ENCODE measurements at places on chromosomes 11 and 22.

- no peak for DNase-seq
These were observed 50.9 kb downstream of the ENDOD1 start for GRCh38 chr11:95140397-95141033.

- DNase-seq = no peak
These were observed 44.6 kb downstream of the LIF start for GRCh38 chr22:30201945-30202344.

DNA sequence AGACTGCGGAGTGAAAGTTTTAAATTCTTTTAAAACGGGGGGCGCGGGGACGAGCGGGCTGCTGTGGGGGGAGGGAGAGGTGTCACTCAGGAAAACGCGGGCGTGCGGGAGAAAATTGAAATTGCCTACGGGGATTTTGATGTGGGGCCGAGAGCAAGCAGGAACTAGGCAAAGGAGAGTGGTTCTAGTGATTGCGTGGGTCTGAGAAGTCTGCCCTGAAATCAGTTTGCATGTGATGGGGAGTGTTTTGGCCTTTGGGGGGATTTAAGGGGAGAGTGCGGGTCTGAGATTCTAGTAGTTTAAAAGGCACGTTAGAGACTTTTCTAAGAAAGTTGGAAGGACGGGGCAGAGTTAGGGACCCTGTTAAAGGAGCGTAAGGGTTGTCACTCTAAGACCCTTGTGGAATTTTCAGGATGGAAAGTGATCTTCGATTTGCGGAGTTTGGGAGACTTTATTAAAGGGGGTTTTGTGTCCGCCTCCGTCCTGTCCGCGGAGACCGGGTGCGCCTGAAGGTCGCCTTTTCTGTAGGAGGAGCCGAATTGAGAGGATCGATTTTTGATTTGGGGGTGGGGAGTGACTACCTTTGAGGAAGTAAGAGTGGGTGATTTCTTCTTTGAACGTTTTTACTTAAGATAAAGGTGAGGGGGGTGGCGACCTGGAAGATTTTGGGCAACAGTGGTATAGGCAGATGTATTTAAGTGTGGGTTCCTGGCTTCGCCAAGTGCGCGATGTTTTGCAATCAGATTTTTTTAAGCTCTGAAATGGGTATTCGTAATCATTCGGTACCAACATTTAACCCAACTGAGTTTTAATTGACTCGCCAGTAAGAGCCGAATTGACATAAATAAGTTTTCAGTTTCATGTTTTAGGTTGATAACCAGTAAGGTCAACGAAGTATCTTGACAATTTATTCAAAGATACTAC, 1.1 kb downstream of the EED start:
- peak; percentile 2 for DNase-seq

GRCh38 chr11:17506314-17506713, 29.7 kb upstream of the ABCC8 start:
- no peak for DNase-seq

DNA sequence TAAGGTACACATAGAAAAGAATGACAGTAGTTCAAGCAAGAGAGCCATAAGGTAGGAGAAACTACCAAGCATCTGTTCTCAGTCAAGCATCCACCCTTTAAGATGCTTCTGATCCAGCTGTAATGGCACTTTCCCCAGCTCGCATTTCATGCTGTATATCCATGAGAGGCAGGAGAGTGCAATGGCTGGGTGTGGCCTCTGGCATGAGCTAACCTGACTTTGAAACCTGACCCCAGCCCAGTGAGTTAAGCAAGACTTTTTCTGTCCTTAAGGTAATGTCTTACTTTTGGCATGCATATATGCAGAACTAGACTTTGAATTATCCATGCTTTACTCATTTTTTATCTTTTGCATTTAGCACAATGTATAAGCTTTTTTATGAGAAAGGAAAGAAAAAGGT, 79.8 kb upstream of the CNTN5 start:
- no peak for DNase-seq

- no peak for DNase-seq
These were observed 49.0 kb upstream of the SERPIND1 start for GRCh38 chr22:20724676-20725454.

DNA sequence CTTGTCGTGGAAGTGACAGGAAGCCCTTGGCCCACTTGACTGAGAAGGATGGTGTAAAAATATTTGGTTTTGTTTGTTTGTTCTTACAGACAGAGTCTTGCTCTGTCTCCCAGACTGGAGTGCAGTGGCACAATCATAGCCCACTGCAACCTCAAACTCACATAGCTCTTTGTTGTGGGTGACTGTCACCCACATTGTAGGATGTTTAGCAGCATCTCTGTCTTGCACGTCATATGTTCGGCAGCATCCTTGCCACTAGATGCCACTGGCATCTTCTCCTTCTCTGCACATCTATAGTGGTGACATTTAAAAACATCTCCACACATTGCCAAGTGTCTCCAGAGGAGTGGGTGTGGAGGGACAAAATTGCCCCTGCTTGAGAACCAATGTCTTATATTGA, 56.8 kb downstream of the PRR5L start:
- peak; percentile 42 for DNase-seq

- no peak for DNase-seq
These were observed 212.0 kb upstream of the CHORDC1 start for GRCh38 chr11:90434858-90435257.

GRCh38 chr11:28756977-28757376, 648.8 kb downstream of the METTL15 start:
- DNase-seq = no peak

DNA sequence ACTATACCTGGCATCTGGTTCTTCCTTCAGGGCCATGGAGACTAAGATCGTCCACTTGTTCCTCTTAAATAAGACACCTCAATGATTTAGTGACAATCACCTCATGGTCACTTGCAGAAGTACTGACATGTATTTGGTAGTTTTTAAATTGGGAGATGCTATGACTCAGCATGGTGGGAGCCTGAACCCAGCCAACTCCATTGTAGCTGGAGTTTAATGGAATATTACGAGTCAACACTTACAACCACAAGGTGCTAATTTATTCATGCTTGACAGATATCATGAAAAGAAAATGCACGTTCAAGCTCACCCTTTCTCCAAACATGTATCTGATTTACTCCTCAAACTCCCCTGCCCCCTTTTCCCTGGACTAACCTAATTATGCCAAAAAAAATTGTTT, 16.6 kb upstream of the APOL3 start:
- DNase-seq = no peak

GRCh38 chr22:46773076-46773475, 10.6 kb downstream of the TBC1D22A start:
- DNase-seq = no peak

- DNase-seq = no peak
These were observed 64.1 kb downstream of the ME3 start for GRCh38 chr11:86608251-86608799.

DNA sequence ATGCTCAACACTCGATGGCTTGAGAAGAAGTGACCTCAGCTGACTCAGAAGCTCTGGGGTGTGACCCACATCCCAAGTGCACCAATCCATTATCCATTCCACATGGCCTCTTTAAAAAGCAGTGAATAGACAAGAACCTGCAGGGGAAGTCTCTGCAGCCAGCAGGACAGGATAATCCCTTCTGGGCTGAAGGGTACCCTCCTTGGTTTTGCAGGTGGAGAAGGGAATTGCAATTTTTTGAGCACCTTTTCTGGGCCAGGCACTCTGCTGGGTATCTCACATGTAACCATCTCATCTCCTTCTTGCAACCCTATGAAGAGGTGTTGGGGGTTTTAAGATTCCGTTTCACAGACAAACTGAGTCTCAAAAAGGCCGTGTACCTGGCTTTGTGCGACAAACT, 76.6 kb downstream of the MYO18B start:
- DNase-seq = no peak

GRCh38 chr11:75277211-75277805, 36.7 kb downstream of the TPBGL start:
- no peak for DNase-seq

GRCh38 chr11:104678408-104678807, 219.9 kb downstream of the CASP12 start:
- no peak for DNase-seq

DNA sequence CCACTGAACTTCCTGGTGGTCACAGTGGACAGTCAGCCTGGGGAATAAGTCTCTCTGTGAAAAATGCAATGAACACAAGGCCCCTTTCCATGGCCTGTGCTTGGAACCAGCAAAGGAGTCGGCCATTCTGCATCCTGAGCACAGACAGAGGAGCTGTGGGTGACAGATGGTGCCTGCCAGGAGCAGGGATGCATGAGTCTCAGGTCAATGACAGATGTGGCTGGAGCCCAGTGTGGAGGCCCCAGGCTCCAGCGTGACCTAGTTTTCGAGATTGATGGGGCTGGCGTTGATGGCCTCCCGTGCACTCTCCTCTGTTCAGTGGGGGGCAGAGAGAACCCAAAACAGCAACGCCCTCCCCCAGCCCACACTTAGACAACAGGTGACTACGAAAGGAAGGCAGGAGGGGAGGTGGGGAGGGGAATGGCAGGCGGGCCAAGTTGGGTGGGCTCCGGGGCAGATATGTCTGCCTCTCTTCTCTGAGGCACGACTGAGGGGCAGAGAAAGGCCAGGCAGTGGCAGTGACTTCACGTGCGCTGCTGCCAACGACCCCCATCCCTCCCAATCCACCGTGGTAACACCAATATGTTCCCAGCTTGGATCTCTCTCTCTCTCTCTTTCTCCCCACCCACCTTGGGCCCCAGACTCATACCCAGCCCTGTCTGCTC, 34.4 kb upstream of the CD5 start:
- no peak for DNase-seq

- no peak for DNase-seq
These were observed 8.5 kb upstream of the RAB1B start for GRCh38 chr11:66259956-66260355.

DNA sequence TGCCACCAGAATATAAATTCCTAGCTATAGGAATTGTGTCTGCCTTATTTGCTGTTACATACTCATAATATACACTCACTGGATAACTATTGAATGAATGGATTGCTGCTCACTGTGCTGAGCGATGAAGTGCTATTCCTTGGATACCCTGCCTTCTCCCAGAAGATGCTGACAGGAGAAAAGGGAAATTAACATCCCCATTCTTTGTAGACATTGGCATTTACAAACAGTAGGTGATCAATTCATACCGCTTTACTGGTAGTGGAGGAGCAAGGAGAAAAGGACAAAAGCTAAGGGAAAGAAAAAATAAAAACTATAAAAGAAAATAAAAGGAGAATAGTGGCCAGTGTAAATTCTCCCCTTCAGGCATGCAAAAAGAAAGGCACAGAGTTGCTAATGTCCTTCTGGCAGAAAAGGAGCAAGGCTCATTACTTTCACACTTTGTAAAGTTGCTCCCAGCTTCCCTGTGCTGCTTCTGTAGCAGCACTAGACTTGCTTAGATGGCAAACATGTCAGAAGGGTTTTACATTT, 183.0 kb downstream of the LUZP2 start:
- DNase-seq = no peak

DNA sequence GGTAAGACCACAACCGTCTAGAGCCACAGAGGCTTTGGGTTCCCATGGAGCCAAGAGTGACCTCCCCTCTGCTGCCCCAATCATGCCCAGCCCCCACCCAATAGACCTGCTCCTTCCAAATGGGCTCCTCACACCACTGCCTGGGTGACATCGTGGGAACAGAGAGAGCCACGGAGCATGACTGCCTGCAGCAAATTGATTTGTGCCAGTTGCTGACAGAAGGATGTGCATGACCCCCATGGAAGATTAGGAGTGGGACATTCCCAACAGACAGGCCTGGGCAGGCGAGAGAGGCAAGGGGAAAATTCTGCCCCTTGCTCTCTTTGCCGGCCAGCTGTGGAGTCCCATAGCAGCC, 88.5 kb downstream of the TENM4 start:
- no peak for DNase-seq

DNA sequence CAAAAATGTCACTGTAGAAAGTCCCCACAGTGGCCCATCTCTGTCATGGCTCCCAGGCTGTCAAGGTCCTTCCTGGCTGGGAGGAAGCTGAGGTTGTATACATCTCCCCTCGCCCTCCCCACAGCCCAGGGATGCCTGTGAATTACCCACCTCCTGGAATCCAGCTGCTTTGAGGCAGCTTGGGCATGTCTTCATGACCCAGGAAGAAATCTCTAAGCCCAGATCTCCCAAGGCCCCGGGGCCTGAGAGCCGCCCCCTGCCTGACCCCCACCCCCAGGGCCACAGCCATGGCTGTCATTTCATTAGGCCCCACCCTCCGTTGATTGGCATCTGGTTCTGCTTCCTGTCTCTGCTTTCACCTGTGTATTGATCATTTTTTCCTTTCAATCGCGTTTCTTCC, 207.5 kb downstream of the TBC1D22A start:
- no peak for DNase-seq

DNA sequence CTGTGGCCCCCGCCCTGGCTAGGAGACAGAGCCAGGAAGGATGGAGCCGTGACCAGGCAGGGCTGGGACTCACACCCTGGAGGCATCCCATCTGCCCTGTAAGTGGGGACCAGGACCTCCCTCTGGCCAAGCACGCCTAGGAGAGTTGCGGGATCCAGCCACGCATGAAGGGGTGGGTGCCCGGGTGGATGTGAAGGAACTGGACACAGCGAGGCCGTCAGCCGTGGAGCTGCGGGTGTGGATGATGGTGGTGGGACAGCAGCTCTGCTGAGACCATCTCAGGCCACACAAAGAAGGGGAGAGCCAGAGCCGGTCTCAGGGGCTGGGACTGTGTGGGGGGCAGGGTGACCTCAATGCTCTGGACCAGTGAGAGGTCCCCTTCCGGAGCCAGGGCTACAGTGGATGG, 746.4 kb downstream of the BRD1 start:
- DNase-seq = no peak

DNA sequence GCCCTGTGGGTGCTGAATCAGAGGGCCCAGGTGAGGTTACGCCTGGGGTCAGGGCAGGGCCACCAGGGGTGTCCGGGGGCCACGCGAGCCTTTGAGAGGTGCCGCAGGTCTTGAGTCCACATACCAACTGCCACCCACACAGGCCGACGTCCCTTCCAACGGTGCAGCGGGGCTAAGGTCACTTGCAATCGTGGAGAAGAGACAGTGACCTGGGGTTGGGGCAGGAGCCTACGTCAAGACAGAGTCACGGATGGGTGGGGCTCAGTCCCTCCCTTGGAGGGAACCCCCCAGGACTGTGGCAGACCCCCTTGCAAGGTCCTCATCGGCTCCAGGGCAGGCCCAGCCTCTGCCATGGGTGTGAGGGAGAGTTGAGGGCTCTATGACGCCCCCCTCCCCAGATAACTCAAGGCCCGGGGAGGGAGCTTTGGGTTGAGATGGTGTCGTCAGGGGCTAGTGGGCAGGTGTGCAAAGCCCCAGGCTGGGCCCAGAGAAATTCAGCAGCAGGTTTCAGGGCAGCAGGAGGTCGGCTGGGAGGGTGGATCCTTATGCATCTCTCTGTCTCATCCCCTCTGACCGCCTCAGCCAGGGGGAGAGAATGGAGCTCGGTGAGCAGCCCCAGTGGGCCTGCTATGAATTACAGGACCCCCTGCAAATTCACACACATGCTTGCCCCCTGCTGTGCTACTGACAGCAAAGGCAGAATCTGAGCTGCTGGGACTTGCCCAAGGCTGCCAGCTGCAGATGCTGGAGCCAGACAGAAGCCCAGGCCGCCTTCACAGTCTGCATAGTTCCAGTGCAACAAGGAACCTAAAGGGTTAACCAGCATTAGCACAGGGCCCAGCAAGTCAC, 60.0 kb downstream of the MYEOV start:
- no peak for DNase-seq
